Dermis microvascular lymphatic vessel endothelial cell (primary cell): ENCODE measurements at places on chromosomes 2 and 18. TPM values are rescaled to one million over a fixed set of nuclear protein-coding genes. Genes with fewer than 3 reads are reported as not detected.

Gene RAB6D
- total RNA-seq, result under 0.01 TPM in 1 of 2 replicates, not detected in the other

Gene POMC
- 0.13 and 0.63 TPM in 2 replicates for total RNA-seq

Gene TMEM163
- total RNA-seq, result 0.13 and 0.25 TPM in 2 replicates

Gene CCDC178
- 0.51 TPM in 2 replicates for total RNA-seq

Gene LYPD6
- 7.8 and 13.3 TPM in 2 replicates for total RNA-seq

Gene MC5R
- total RNA-seq, result not detected in 2 replicates

Gene CRYBA2
- total RNA-seq, result not detected in 2 replicates

Gene GNAL
- total RNA-seq, result 0.39 and 0.51 TPM in 2 replicates

Gene REG1B
- total RNA-seq, result not detected in 2 replicates

Gene SERPINB11
- not detected in 2 replicates for total RNA-seq

Gene TLX2
- not detected in 2 replicates for total RNA-seq

Gene SCTR
- not detected in 2 replicates for total RNA-seq

Gene ACTG2
- not detected in 2 replicates for total RNA-seq

Gene HSBP1L1
- total RNA-seq, result 1.8 and 3.4 TPM in 2 replicates

Gene ASXL3
- 0.13 and 0.76 TPM in 2 replicates for total RNA-seq

Gene ANKRD30B
- total RNA-seq, result not detected in 2 replicates

Gene GKN1
- total RNA-seq, result not detected in 2 replicates

Gene MEP1B
- total RNA-seq, result not detected in 2 replicates

Gene ZNF519
- total RNA-seq, result 2.7 and 3.1 TPM in 2 replicates

Gene USP40
- 19.0 and 19.8 TPM in 2 replicates for total RNA-seq

Gene ALK
- total RNA-seq, result not detected in 2 replicates

Gene MARCHF4
- total RNA-seq, result 0.13 TPM in 2 replicates

Gene CIAO1
- 84.2 and 100 TPM in 2 replicates for total RNA-seq

Gene ACVR2A
- 3.5 and 4.0 TPM in 2 replicates for total RNA-seq

Gene REG3G
- total RNA-seq, result not detected in 2 replicates

Gene HMSD
- not detected in 2 replicates for total RNA-seq

Gene POTEI
- total RNA-seq, result 0.25 and 0.26 TPM in 2 replicates

Gene DLGAP1
- under 0.01 and 0.13 TPM in 2 replicates for total RNA-seq

Gene NGEF
- 0.39 TPM in 1 of 2 replicates, not detected in the other for total RNA-seq
